ENCODE measurements at places on chromosomes 12 and 14.

DNA sequence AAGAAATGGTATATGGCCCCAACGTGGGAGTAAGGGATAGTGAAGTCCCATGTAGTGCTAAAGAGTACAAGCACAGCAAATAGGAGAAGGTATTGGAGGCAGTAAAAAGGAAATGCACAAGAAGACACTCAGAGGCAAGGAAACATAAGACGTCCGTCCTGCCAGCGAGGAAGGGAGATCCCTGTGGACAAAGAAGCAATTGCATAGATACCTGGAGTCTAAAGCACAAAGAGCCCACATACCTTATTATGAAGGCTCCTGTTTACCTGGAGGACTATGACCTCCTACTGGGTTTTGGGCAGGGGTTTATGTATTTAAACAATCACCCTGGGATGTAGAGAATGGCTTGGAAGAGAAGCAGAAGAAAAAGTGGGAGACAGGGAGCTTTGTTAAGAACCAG is 341.2 kb upstream of the DCN start:
- DNase-seq, result peak; percentile 66
- H3K4me3 ChIP-seq, result no peak overlapping the region
- H3K36me3 ChIP-seq, result no peaks in the 10 kb centered on the region
- H3K27me3 ChIP-seq, result no peaks in the 10 kb centered on the region
- no peak overlapping the region for H3K27ac ChIP-seq
- H3K4me1 ChIP-seq, result no peaks in the 10 kb centered on the region

GRCh38 chr12:11651381-11651780 is 1.9 kb downstream of the ETV6 start:
- no peaks in the 10 kb centered on the region for H3K36me3 ChIP-seq
- no peak for DNase-seq
- peaks cover 9% of the 10 kb centered on the region for H3K4me1 ChIP-seq
- H3K27me3 ChIP-seq, result no peaks in the 10 kb centered on the region
- no peak overlapping the region for H3K27ac ChIP-seq
- peak overlapping the region; percentile 91 for H3K4me3 ChIP-seq

- no peaks in the 10 kb centered on the region for H3K4me1 ChIP-seq
- no peak overlapping the region for H3K27ac ChIP-seq
- peaks cover 19% of the 10 kb centered on the region for H3K36me3 ChIP-seq
- H3K4me3 ChIP-seq, result no peak overlapping the region
These were observed 16.5 kb downstream of the TTC8 start for GRCh38 chr14:88840926-88841325.

GRCh38 chr14:61677479-61677878 is 17.8 kb upstream of the HIF1A start:
- no peak overlapping the region for H3K27ac ChIP-seq
- H3K27me3 ChIP-seq, result no peaks in the 10 kb centered on the region
- H3K4me1 ChIP-seq, result peaks cover 7% of the 10 kb centered on the region
- H3K4me3 ChIP-seq, result no peak overlapping the region

DNA sequence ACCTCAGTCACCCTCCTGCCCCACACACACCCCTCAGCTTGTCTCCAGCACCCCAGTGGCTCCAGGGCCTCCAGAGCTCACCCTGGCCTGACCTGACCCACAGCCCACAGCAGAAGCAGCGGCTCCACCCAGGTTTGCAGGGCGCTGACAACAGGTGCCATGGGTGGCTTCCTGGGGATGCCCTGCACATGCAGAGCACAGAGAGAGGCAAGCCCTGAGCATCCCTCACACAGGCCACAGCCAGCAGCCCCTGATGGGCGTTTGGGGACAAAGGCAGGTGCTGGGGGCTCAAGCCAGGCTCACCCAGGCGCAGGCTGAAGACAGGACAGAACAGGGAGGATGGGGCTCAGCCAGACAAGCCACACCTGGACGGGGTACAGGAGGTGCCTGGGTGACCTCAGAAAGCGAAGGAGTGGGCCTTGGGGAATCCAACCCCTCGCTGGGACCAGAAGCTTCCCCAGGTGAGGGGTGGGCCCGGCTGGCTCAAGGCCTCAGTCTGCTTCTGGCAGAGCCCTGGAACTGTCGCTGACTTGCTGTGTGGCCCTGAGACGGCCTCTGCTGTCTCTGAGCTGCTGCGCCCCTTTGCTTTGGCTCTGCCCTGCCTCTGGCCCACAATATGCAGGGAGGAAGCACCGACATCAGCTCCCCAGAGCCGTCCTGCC is 10.6 kb downstream of the ARL6IP4 start:
- no peaks in the 10 kb centered on the region for H3K36me3 ChIP-seq
- no peaks in the 10 kb centered on the region for H3K4me1 ChIP-seq
- no peak overlapping the region for H3K27ac ChIP-seq
- H3K27me3 ChIP-seq, result no peaks in the 10 kb centered on the region
- H3K4me3 ChIP-seq, result no peak overlapping the region

DNA sequence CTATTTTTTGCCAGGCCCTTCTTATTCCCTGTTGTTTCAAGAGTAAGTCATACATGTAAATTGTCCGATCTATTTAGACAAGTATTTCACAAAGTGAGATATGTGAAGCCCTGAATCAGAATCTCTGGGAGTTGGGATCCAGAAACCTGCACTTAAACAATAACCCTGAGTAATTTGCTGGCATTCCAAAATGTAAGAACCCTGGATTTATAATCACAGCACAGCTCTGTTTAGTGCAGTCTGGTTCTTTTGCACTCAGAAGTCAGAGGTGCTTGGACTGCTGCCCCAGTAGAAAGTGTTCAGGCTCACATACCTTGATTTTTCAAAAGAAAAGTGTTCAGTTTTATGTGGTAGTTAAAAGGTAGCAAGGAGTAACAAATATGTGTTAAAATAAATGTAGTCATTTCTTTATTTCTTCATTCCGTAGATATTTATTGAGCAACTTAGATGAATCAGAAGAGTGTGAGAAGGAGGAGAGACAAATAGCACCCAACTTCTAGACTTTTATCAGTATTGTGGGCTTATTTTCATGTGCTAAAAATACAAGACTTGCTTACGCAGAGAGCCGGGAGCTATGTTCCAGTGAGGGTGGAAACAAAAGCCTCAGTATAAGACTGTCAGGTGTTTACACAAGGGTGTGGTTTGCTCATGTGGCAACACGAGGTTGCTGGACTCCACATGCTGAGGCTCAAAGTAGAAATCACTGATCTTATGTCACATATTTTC is 70.1 kb downstream of the SYNE2 start:
- no peak for DNase-seq
- no peaks in the 10 kb centered on the region for H3K36me3 ChIP-seq
- H3K4me1 ChIP-seq, result peaks cover 3% of the 10 kb centered on the region
- H3K27ac ChIP-seq, result no peak overlapping the region
- H3K27me3 ChIP-seq, result no peaks in the 10 kb centered on the region
- no peak overlapping the region for H3K4me3 ChIP-seq

- H3K27ac ChIP-seq, result no peak overlapping the region
- DNase-seq, result peak; percentile 81
- no peaks in the 10 kb centered on the region for H3K27me3 ChIP-seq
- H3K4me3 ChIP-seq, result no peak overlapping the region
- H3K4me1 ChIP-seq, result peaks cover 4% of the 10 kb centered on the region
- no peaks in the 10 kb centered on the region for H3K36me3 ChIP-seq
These were observed 156.1 kb downstream of the SLC38A4 start for GRCh38 chr12:46669720-46670119.

DNA sequence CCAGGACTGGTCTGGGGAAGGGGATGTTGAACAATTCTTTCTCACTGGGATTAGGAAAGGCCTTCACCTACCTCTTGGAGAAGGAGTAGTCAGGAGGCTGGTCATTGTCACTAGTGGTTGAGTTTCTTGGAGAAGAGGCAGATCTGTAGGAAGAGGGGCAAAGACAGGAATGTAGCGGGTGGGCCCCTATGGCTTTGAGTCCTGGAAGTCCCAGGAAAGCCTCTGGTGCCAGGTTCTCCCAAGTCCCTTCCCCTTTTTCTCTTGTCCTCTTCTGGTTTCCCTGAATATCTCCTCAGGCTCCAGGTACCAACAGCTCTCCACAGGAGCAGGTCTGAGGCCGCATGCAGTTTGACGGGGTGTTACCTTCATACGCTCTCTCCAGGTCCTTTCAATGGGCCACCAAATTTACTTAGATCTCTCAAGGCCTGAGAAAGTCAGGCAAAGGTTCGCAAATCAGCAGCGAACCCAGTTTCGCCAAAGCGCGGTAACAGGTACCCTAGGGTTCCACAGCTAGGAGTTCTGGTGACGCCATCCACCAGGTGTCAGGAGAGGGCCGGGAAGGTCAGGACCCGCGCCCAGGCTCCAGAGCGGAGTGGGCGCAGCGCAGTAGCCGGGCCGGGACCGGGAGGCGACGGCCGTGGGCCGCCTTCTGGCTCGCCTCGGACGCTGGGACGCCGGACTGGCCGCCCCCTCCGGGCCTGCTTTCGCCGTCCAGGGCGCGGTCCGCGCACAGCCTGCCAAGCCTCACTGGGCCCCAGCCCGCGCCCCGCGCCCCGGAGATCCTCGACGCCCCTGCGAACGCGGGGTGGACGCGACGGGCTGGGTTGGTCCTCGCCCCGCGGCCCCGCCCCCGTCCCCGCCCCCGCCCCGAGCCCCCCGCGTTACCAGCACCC is 795 bp downstream of the SMAGP start:
- peak overlapping the region; percentile 81 for H3K4me3 ChIP-seq
- H3K27me3 ChIP-seq, result no peaks in the 10 kb centered on the region
- peak; percentile 97 for DNase-seq
- no peak overlapping the region for H3K27ac ChIP-seq
- H3K4me1 ChIP-seq, result no peaks in the 10 kb centered on the region
- H3K36me3 ChIP-seq, result peaks cover 14% of the 10 kb centered on the region
